Hair follicle dermal papilla cell (primary cell): ENCODE measurements at places on chromosomes 3 and 15. TPM values are rescaled to one million over a fixed set of nuclear protein-coding genes. Genes with fewer than 3 reads are reported as not detected.

NRROS gene
- 0.12 and 0.16 TPM in 2 replicates for total RNA-seq

LRRC2 gene
- total RNA-seq = 6.0 and 6.9 TPM in 2 replicates

BUB1B gene
- total RNA-seq = 2.4 and 5.0 TPM in 2 replicates

CD86 gene
- total RNA-seq = not detected in 2 replicates

RTP1 gene
- total RNA-seq = not detected in 2 replicates

MYLK gene
- total RNA-seq = 211 and 318 TPM in 2 replicates

NTRK3 gene
- total RNA-seq = 0.16 and 0.73 TPM in 2 replicates

ROPN1 gene
- not detected in 2 replicates for total RNA-seq

AADACL2 gene
- not detected in 2 replicates for total RNA-seq

CYFIP1 gene
- total RNA-seq = 119 and 121 TPM in 2 replicates

TAGLN3 gene
- total RNA-seq = 0.16 and 0.36 TPM in 2 replicates

LRRK1 gene
- 21.0 and 29.4 TPM in 2 replicates for total RNA-seq

SPTSSB gene
- not detected in 2 replicates for total RNA-seq

DPPA4 gene
- 2.3 and 3.9 TPM in 2 replicates for total RNA-seq

RASGRP1 gene
- 0.24 and 0.32 TPM in 2 replicates for total RNA-seq

CADPS gene
- 6.9 and 7.0 TPM in 2 replicates for total RNA-seq

ACKR4 gene
- total RNA-seq = 86.3 and 170 TPM in 2 replicates

LRRC31 gene
- not detected in 2 replicates for total RNA-seq

LTK gene
- 0.12 and 0.32 TPM in 2 replicates for total RNA-seq

IQCH gene
- total RNA-seq = 4.5 and 5.8 TPM in 2 replicates

HPS3 gene
- total RNA-seq = 26.6 and 31.0 TPM in 2 replicates

EOGT gene
- total RNA-seq = 99.6 and 104 TPM in 2 replicates

CHRNA3 gene
- total RNA-seq = not detected in 2 replicates

SRP14 gene
- 82.8 and 118 TPM in 2 replicates for total RNA-seq

GOLGA8F gene
- total RNA-seq = not detected in 2 replicates

USF3 gene
- total RNA-seq = 11.2 and 14.9 TPM in 2 replicates

RETNLB gene
- total RNA-seq = not detected in 2 replicates

PRSS50 gene
- total RNA-seq = not detected in 2 replicates

PIAS1 gene
- total RNA-seq = 28.6 and 29.9 TPM in 2 replicates

PLOD2 gene
- total RNA-seq = 169 and 180 TPM in 2 replicates

CPN2 gene
- under 0.01 TPM in 1 of 2 replicates, not detected in the other for total RNA-seq

MCTP2 gene
- total RNA-seq = 27.2 and 29.9 TPM in 2 replicates

ISL2 gene
- 0.12 TPM in 1 of 2 replicates, not detected in the other for total RNA-seq

RSL24D1 gene
- total RNA-seq = 62.5 and 76.1 TPM in 2 replicates

SV2B gene
- total RNA-seq = not detected in 2 replicates

C2CD4B gene
- total RNA-seq = not detected in 2 replicates

PPM1L gene
- total RNA-seq = 6.0 and 6.7 TPM in 2 replicates
